ENCODE measurements at places on chromosomes 13 and 19.
A peak's percentile ranks its signal among the peaks of the same experiment; 100 is the strongest.

DNA sequence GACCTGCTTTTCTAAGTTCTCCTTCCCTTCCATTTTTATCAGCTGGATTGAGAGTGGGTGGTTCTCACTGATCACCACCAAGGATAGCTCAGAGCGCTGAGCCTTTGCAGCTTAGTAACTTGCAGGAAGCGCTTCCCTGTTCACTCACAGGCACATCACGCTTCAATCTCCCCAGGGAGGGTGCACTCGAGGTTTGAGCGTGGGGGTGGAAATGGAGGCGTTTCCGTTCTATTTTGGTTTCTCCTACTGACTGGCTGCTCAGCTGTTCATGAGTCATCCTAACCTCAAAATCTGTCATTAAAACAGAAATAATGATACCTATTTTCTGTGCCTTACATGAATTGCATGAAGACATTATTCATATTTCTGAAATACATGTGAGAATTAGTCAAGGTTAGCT, 292.1 kb downstream of the SPRY2 start:
- peak; percentile 93 for DNase-seq

GRCh38 chr13:85497652-85498051, 301.6 kb downstream of the SLITRK6 start:
- peak; percentile 96 for DNase-seq

- no peak for DNase-seq
Observed at GRCh38 chr13:25214491-25215252, 42.6 kb upstream of the AMER2 start.

- DNase-seq: no peak
Observed at GRCh38 chr13:61162636-61163035, 253.0 kb downstream of the PCDH20 start.

DNA sequence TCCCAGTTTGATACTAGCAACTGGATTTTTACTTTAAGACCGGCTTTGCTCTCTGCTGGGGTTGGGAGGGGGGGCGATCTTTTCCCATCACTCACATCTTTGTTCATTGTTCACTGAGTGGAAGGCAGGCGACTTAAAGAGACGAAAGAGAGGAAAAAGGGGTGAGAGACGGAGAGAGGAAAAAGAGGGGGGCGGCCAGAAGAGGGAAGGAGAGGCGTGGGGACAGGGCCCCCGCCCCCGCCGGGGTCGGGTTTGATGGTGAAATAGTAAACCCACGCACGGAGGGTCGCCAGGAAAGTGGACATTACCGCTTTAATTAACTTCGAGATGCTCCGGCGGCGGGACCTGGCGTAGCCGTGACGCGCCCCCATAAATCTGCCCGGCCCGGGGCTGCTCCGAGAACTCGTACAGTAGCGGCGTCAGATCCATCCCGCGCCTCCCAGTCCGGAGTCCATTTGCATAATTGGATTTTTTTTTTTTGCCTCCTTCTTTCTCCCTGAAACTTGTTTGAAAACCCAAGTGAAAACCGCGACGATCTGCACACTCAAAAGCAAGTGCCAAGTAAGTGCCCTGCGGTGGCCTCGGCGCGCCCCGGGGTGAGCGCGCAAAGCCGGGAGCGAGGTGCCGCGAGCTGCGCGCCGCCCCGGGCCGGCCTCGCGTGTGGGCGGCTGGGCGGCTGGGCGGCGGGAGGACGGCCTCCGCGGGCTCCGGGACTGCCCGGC, 143.9 kb upstream of the ZNF536 start:
- DNase-seq: no peak

- no peak for DNase-seq
Observed at GRCh38 chr13:23365652-23366051, 67.8 kb downstream of the SACS start.

- DNase-seq: peak; percentile 83
Observed at GRCh38 chr13:43374621-43375020, 351.2 kb downstream of the DNAJC15 start.

DNA sequence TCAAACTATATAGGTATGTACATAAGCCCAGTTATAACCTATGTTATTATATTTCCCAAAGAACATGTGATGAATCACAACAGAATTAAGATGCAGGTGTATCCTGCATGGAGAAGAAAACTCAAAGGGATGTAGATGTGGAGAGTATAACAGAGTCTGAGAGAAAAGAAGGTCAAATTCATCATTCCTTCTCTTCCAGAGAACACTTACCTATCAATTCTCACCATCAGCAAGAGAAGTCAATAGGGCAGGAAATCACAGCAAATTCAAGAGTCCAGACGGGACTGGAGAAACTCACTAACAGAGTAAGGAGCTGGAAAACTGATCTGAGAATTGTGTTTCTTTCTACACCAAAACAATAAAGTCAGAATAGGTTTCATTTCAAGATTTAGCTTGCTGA, 28.4 kb downstream of the DIAPH3 start:
- DNase-seq: no peak

GRCh38 chr19:15544970-15545369, 36.6 kb downstream of the CYP4F22 start:
- no peak for DNase-seq

DNA sequence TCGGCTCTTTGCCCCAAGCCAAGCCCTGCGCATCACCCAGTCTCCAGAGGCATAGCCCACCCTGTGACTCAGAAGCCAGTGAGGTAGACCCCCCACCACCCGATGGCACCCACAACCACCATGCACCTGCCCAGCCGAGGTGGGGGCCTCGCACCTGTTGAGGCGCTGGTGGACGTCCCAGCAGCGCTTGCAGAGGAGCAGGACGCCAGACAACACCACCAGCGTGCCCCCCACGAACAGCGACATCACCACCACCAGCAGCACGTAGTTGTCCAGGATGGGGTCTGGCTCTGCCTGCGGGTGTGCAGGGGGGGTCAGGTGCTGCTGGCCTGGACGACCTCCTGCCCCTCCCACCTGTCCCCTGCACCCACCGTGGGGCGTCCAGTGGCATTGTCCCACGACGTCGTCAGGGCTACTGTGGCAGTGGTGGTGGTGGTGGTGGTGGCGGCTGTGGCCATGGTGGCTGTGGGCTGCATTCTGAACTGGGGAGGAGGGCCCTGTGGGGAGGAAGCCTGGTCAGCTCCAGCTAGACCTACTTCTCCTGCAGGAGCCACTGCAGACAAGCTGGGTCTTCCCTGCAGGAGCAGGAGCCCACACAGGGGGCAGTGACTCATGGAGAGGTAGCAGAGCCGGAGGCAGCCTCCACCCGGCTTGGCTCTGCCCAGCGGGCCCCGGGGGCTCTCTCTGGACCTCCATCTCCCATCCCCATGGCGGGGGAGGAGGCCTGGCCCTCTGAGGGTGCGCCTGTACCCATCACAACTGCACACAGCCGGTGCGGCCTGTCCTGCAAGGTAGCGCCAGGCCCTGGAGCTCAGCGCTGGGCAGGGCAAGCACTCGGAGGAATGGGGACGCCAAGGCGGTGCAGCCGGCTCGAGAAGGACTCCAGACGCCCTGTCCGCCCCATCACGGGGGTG, 1.9 kb downstream of the CBARP start:
- DNase-seq: no peak

- DNase-seq: no peak
Observed at GRCh38 chr13:95317039-95317989, 16.1 kb upstream of the ABCC4 start.

GRCh38 chr13:20461481-20461859, 64.2 kb downstream of the CRYL1 start:
- DNase-seq: peak; percentile 4

GRCh38 chr13:106132216-106132615, 403.2 kb downstream of the EFNB2 start:
- DNase-seq: no peak

- DNase-seq: no peak
Observed at GRCh38 chr13:43333176-43333575, 309.8 kb downstream of the DNAJC15 start.

GRCh38 chr13:26222520-26223046, 469 bp upstream of the RNF6 start:
- no peak for DNase-seq

GRCh38 chr19:44741841-44742329, 6.6 kb upstream of the BCL3 start:
- DNase-seq: peak; percentile 99

- DNase-seq: no peak
Observed at GRCh38 chr19:48069435-48069834, 25.6 kb upstream of the CABP5 start.

DNA sequence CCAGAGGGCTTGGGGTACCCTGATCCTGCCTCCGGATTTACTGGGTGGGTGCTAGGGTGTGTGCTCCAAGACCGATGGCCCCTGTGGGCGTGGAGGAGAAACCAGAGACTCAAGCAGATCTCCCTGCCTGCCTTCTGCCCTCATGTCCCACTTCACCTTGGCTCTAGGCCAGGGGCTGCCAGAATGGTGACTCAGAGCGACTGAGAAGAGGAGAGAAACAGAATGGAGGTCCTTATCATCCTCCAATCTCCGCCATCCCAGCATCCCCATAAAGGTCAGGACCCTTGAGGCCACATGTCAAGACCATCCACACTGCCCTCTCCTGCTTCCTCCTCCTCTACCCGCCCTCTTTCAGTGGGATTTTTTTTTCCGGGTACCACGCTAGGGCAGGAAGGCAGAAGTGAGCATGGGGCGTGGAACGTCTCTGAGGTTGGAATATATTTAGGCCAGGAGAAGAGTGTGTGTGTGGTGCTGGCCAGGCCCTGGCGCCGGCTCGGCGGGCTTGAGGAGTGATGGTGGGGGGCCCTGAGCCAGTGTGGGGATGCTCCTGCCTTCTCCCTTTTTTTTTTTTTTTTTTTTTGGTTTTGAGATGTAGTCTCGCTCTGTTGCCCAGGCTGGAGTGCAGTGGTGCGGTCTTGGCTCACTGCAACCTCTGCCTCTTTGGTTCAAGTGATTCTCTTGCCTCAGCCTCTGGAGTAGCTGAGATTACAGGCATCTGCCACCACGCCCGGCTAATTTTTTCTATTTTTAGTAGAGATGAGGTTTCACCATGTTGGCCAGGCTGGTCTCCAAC, 22.3 kb downstream of the IER2 start:
- DNase-seq: no peak

- DNase-seq: no peak
Observed at GRCh38 chr19:6213696-6214641, 65.8 kb downstream of the MLLT1 start.

- no peak for DNase-seq
Observed at GRCh38 chr13:81929988-81930387, 1589.1 kb upstream of the SPRY2 start.

- DNase-seq: no peak
Observed at GRCh38 chr13:40292536-40292935, 373.9 kb downstream of the FOXO1 start.

DNA sequence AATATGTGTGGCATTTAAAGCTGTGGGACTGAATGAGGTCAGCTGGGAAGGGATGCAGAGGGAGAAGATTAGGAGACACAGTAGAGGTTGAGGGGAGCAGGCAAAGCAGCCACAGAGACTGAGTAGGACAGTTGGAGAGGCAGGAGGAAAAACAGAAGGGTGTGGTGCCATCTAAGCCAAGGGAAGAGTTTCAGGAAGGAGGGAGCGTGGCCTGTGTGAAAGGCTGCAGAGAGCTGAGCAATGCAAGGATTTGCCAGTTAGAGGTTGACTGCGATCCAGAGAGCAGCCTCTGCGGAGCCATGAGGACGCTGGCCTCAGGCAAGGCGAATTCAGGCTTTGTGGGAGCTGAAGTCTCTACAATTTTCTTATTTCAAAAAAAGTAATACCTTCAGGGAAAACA, 28.9 kb downstream of the SOX21 start:
- DNase-seq: no peak

DNA sequence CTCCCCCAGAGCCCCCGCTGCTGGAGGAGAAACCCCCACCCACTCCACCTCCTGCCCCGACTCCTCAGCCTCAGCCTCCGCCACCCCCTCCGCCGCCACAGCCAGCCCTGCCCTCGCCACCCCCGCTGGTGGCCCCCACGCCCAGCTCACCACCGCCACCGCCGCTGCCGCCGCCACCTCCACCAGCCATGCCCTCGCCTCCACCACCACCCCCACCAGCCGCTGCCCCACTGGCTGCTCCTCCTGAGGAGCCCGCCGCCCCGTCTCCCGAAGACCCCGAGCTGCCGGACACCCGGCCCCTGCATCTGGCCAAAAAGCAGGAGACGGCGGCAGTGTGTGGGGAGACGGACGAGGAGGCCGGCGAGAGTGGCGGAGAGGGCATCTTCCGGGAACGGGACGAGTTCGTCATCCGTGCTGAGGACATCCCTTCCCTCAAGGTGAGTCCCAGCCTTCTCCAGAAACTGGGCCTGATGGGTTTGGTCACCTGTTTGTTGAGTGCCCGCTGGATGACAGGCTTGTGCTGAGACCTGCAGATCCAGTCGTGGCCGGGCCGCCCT, 10.6 kb downstream of the PRR12 start:
- no peak for DNase-seq

- no peak for DNase-seq
Observed at GRCh38 chr19:6891761-6892385, 4.5 kb downstream of the ADGRE1 start.

DNA sequence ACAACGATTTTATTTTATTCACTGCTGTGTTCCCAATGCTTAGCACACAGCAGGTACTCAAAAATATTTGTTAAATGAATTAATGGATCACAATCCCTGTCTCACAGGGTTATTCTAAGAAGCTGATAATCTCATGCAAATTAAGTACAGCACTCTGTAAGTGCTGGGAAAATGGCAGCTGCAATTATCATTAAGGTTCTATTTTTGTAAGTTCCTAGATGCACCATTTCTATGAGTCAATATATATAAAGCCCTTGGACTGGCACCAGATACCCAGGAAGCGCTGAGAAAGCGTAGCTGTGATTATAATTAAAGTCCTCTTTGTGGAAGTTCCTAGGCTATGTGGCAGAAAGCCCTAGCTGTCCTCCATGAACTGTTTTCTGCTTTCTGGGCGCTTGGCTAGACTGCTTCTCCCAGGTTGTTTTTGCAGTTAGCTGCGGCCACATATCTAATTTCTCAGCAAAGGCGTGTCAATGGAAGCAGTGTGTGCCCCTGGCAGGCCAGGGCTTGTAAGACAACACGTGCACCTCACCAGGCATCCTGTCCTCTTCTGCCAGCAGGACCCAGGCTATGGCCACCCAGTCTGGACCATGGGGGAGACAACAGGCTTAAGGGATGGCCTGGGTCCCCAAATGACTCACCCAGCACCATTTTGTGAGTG, 5.2 kb upstream of the SRRM5 start:
- DNase-seq: no peak

DNA sequence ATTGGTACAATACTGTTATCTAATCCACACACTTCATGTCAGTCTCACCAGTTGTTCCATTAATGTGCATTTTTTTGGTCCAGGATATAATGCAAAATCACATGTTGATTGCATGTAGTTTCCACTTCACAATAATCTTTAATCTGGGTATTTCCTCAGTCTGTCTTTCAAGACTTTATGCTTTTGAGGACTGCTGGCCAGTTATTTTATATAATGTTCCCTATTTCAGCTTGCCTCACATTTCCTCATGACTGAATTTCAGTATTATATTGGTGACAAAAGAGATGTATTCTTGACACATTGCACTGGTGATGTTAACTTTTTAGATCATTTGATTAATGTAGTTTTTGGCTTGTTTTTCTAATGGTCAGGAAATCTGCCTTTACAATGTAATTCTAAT, 368.3 kb downstream of the IRS2 start:
- DNase-seq: no peak

DNA sequence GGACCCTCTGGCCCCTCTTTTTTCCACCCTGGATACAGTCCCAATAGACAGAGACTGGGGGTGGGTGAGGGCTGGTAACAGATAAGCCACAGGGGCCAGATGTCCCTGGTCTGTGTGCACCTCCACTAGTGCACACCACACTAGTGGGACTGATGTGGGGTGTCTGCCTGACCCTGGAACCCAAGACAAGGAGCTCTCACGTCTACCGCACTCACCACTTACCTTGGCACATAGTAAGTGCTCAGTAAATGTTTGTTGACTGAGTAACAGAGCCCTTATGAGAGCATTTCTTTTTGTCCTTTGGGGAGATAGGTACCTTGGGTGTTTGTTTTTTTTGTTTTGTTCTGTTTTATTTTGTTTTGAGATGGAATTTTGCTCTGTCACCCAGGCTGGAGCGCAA, 23.1 kb upstream of the ZNF414 start:
- DNase-seq: no peak
